ENCODE measurements at places on chromosomes 6 and 20.

GRCh38 chr6:139409026-139409425 lies 34.6 kb upstream of the CITED2 start:
- DNase-seq, result no peak

DNA sequence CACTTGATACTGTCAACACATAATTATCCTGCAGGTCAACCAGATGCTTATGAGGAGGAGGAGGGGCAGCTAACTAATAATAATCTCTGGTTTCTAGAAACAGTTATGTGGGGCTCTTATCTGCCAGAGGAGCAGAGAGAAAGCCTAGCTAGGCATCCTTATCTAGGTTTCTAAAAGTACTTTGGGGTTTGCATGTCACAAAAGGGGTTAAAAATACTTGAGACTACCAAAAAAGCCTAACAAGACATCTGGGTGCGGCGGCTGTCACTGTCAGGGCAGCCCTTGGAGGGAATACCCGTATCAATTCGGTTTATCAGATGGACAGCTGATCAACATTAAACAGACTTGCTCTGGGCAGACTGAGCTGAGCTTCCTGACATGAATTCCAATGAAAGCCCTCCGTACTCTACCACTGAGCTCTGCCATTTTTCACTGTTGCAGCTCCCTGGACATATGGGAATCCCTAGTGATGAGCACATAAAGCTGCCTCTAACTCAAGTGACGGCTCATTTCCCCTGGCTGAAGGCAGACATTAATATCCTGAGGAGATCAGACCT lies 166.6 kb downstream of the PDSS2 start:
- DNase-seq, result no peak

DNA sequence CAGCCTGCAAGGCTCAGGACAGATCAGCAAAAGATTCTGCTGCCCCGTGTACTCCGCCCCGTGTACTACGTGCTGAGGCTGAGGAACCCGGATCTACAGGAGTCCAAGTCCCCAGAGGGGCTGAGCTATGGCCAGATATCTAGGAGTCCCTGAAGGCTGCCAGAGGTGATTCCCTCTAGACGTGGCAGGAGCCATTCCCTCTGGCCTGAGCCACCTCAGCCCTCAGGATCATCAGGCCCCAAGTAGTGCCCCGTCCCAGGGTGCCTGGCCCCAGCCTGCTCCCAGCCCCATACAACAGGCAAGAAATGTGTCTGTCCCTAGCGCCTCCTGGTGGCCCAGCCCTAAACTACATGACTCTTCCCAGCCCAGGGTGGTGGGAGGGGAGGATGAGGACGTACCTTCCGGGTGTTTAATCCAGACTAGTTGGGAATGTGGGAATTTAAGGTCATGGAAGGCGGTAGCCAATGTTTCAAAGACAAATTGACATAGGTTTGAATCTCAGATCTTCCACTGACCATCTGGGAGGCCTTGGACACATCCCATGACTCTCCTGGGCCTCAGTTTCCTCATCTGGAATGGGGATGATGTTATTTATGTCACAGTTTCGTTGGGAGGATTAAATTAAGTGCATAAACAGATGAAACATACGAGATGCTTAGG lies 49.4 kb upstream of the PTPN1 start:
- peak; percentile 35 for DNase-seq

DNA sequence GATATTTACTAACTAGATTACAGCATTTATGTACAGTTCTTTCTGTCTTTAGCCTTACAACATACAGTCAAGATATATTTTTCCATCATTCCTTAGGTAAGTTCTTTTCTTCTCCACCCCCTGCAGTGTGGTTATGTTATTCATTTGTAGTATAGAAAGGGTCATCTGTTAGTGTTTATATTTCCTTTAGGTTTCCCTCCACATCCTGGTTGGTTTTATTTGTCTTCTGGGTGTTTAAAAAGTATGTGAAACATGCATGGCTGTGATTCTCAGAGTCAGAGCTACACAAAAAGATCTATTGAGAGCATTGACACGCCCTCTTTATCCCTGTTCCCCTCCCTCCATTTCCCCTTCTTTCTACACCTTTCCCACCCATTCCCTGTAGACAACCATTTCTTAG lies 20.1 kb downstream of the DHX35 start:
- no peak for DNase-seq

- DNase-seq, result no peak
Measured at GRCh38 chr20:34571753-34572152, 13.2 kb downstream of the MAP1LC3A start.

- no peak for DNase-seq
Measured at GRCh38 chr20:36320898-36321695, 15.0 kb downstream of the DLGAP4 start.

- DNase-seq, result no peak
Measured at GRCh38 chr6:118903138-118903537, 9.2 kb downstream of the ASF1A start.

DNA sequence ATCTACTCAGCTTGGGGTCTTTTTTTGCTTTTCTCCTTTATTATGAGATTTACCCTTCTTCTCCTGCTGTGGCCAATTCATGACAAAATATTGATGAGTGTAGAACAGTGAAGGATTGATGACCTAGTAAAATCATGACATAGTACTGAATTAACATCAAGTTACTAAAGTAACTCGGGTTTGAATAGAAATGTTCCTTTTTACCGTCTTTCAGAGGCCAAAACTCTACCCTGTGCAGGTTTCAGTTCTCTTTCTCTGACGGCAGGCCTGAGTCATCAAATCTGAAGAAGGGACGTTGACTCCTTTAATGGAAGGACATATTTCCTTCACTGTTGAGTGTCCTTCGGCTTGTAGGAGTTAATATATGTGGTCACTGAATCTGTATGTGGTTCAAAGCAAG lies 80.7 kb downstream of the RREB1 start:
- DNase-seq, result no peak
